NB4 (cell line): ENCODE measurements at places on chromosomes 7 and 10.

DNA sequence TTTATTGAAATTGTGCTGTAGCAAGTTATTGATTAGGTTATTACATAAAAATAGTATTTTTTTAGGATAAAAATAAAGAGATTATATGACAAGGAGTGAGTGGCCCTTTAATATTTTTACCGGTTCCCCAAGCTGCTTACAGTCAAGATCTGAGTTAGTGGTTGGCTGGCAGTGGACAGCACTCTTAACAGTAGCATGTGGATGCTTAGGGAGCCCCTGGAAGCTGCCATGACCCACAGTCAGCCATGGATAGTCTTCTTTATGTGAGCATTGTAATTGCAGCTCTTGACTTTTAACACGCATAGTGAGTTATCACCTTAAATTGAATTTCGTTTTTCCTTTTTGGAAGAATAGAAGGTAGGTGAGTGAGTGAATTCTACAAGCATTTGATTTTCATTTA is 22.1 kb downstream of the RAB18 start:
- DNase-seq = no peak

DNA sequence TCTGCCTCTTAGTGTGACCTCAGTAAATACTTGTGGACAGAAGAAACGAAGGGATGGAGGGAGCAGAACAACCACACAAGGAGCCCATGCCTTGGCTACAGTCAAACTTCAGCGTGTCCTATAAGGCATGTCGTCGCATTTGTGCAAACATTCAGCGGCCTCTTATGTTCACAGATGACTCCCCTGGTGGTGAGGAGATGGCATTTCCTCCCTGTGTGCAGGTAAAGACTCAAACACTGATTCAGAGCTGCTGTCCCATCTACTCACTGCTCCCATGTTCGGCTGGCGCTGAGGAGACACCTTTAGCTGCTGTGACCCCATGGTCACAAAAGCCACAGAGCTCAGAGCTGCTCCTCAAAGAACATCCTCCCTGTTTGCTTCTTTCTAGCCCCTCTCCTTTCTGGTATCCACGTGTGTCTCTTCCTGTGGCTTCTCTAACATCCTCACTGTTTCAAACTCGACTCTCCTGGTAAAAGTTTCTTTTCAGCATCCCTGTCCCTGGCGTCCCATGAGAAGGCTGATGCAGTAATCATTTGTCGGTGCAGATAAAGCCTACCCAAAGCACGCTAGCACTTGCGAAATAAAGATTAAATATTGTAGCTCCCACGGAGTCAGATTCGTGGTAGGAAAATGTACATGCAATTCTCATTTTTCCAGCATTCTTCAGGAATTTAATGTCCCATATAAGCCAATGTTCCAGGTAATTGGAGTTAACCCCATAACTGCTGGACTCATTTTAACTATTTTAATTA is 124.9 kb upstream of the NEBL start:
- no peak for DNase-seq

DNA sequence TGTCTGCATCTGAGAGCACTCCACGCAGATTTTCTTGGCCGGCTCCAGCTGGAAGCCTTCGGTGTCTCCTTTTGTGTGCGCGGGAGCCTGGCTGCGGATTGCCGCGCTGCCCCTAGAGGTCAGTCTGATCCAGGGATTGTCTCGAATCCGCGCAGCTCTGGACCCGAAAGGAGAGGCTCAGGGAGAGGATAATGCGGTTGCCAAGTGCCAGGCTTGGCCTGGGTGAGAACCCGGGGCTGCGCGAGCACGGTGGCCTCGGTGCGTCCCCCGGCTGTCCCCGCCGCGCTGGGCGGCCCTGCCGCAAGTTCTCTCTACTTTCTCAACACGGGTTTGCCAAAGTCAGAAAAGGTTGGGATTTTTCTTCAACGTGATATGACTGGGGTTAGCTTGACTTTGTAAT is 140.9 kb downstream of the ADCYAP1R1 start:
- peak; percentile 56 for DNase-seq

DNA sequence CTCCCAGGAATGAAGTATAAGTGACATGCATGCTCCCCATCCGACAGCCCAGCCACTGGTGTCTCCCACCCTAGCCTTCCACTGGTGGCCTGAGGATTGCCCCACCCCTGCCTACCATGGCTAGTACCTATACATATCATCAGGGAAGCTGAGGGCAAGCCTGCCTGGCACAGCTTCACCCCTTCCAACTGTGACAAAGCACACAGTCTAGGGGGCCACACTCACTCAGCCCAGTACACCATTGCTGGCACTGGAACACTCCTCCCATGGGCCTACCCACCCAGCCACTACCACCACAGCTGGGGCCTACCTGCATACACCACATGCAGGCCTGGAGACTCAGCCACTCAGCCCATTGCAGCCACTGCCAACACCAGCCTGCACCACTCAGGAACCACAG is 393.1 kb upstream of the STEAP1 start:
- DNase-seq = no peak

GRCh38 chr7:130486954-130487436 is 4.9 kb upstream of the MEST start:
- DNase-seq = no peak

- no peak for DNase-seq
Measured at GRCh38 chr10:3008518-3009195, 58.7 kb upstream of the PFKP start.

- no peak for DNase-seq
Measured at GRCh38 chr10:69629519-69629896, 539 bp upstream of the FAM241B start.

- DNase-seq = no peak
Measured at GRCh38 chr10:89428877-89429276, 14.5 kb downstream of the IFIT5 start.

DNA sequence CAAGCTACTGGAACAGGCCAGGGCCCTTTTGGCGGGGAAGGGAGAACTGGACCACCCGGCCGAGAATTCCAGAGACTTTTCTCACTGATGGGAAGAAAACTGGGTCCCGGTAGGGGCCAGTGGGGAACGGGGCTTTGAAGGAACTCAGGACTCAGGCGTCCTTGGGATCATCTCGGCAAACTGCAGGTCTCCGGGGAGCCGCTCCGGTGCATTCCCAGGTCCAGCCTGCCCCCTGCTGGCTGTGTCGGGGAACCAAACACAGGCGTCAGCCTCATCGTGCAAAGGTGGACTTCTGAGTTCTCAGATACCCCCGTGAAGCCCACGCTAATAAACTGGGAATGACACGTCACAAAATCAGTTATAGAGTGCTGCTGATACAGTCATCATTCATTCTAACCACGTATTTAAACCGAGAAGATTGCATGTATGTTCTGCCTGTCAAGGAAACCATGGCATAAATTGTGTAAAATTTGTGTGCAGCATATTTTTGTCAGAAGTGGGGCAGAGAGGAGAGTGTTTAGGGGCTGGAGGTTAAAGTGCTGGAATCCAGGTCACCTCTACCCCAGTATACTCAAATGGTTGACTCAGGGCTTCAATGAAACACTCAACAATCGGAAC is 76.1 kb upstream of the CPXM2 start:
- peak; percentile 63 for DNase-seq

- no peak for DNase-seq
Measured at GRCh38 chr10:24262929-24263590, 54.1 kb downstream of the KIAA1217 start.

- DNase-seq = no peak
Measured at GRCh38 chr10:53233749-53234148, 461.2 kb upstream of the MBL2 start.

GRCh38 chr7:1706381-1706720 is 36.3 kb downstream of the ELFN1 start:
- DNase-seq = no peak

DNA sequence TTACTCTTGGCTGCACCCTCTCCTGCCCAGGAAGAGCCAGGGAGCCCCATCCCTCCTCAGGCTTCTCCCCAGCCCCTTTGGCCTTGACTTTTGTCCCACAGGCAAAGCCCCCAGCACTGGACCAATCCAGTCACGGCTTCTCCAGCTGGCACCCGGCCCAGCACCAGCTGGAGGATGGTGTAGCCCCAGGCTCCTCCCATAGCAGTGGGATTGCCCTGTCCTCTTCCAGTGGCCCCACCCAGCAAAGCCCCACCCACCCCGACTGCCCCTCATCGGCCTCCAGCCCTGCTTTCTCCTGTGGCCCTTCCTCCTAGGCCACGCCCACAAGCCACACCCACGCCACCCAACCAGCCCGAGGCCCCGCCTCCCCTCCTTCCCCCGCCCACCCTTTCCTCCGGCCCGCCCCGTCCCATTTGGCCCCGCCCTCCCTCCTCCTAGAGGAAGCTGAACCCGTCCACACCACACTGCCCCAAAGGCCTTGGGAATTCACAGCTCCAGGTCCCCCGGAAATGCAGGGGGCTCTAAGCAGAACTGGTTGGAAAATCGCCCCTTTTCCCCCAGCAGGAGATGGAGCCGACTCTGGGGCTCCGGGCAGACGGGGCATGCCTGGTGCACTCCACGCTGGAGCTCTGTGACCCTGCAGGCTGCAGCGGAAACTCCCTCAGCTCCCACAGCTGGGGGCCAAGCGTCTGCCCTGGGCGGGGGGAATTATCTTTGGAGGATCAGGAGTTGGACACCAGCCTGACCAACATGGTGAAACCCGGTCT is 25.2 kb downstream of the GET4 start:
- DNase-seq = peak; percentile 88

GRCh38 chr7:137160236-137160635 is 183.3 kb downstream of the PTN start:
- no peak for DNase-seq

- peak; percentile 37 for DNase-seq
Measured at GRCh38 chr10:43024942-43025700, 51.7 kb upstream of the RET start.

GRCh38 chr7:300048-300447 is 10.1 kb downstream of the FOXL3 start:
- DNase-seq = no peak

DNA sequence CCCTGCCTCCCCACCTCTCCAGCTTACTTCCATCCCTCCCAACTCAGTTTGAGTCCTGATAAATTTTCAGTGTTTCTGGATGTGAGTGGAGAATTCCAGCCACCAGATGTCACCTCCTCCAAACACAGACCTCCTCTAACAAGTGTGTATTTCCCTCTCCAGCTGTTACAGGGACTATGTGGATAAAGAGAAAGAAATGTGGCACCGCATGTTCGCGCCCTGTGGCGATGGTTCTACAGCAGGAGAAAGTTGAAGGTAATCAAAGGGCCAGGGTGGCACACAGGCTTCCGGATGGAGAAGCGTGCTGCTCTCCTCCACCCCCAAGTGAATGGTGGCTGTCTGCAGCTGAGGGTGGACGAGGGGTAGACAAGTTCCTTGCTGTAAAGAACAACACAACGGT is 14.7 kb downstream of the FKBP6 start:
- no peak for DNase-seq

- peak; percentile 47 for DNase-seq
Measured at GRCh38 chr7:101164071-101164840, 1.1 kb downstream of the VGF start.

GRCh38 chr10:130025811-130026485 is 61.9 kb upstream of the EBF3 start:
- no peak for DNase-seq

GRCh38 chr10:4334871-4335270 is 491.1 kb upstream of the AKR1E2 start:
- no peak for DNase-seq

GRCh38 chr10:97597778-97598177 is 8.3 kb downstream of the C10orf62 start:
- DNase-seq = no peak

DNA sequence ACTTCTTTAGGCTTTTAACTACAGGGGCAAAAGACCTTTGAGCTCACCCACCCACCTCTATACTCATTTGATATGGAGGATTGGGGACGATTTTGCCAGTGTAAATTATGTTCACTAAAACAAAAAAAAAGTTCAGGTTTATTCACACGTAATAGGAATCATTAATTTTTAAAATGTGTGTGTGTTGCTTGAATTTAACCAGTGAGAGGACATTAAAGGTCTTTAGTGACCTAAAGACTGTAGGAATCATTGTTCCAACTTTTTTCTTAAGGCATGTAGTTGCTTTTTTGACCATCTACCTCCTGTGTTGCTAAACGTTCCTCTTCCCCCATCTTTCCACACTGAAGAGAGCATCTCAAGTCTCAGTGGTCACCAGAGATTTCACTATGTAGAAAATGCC is 1.1 kb downstream of the SSBP1 start:
- DNase-seq = no peak

DNA sequence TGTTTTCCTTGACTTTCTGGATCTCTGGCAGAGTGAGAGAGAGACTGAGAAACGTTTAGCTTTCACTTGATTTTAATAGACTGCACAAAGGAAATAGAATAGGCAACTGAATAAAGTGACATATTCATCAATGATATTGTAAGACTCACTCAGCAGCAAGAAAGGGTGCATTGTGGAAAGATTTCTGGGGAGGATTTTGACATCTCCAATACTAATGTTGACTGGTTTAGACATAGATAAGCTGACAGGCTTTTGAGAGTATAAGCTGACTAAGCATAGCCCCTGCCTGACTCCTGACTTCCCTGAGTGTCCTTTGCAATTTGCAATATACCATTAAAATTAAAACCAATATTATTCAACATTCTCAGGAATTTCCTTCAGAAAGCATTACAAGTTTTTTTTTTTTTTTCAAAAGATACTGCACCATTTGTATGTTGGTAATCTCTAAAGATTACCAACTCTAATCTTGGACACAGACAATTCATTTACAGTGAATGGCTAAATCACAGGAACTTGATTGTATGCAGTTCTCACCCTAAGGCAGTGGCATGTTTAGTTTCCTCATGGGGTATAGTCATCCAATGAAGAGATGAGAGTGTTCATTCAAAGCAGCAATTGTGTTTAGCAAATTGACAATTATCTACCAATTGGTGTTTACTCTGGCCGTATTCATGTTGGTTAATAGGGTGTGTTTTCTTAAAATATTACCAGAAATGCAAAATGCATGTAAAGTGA is 325.6 kb downstream of the SORCS3 start:
- DNase-seq = no peak

- no peak for DNase-seq
Measured at GRCh38 chr10:95451568-95452524, 109.3 kb downstream of the SORBS1 start.

DNA sequence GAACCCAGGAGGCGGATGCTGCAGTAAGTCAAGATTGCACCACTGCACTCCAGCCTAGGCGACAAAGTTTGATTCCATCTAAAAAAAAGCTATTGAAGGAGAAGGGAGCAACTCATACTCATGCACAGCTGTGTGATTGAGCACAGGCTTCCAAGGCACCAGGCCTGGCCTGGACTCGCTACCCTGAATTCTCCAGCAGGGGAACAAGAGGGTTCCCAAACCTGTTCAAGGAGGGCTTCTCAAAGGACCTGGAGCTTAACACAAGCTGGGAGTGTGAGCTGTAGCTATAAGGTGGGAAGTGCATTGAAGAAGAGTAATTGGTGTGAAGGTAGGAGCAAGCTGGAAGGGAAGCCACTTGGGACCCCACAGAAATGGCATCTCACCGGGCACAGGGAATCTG is 15.1 kb upstream of the DDIT4 start:
- DNase-seq = no peak

GRCh38 chr10:93968540-93968945 is 25.2 kb upstream of the PLCE1 start:
- no peak for DNase-seq

DNA sequence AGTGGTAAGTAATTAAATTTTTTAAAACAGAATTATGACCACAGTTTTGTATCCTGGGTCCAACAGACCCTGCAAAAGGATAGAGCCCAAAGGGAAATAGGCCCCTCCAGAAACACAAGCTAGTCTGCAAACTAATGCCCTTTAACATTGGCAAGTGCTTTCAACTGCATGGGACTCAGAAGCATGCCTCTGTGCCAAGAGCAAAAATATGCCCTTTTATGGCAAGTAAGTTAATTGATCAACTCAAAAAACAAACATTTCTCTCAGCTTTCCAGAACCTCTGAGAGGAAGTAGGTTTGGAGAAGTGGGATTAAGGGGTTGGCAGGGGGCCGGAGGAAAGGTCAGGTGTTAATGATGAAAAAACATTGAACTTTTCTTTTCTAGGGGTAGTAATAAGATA is 186.6 kb upstream of the PRSS1 start:
- DNase-seq = no peak
